ENCODE measurements at places on chromosomes 4 and X. TPM values are rescaled to one million over a fixed set of nuclear protein-coding genes. Genes with fewer than 3 reads are reported as not detected.
A peak's percentile ranks its signal among the peaks of the same experiment; 100 is the strongest.

- peak; percentile 25 for DNase-seq
- peaks cover 33% of the 10 kb centered on the region for H3K4me1 ChIP-seq
- H3K27ac ChIP-seq: no peak overlapping the region
- peak overlapping the region; percentile 97 for H3K4me3 ChIP-seq
- H3K36me3 ChIP-seq: no peaks in the 10 kb centered on the region
- peaks cover 77% of the 10 kb centered on the region for H3K27me3 ChIP-seq
These were observed 112.7 kb downstream of the DHX15 start for GRCh38 chr4:24471486-24472160.

The GYG2 gene
- total RNA-seq: 75.6 TPM

The TEC gene
- total RNA-seq: 0.25 TPM

- H3K27me3 ChIP-seq: no peaks in the 10 kb centered on the region
- DNase-seq: no peak
- H3K4me3 ChIP-seq: no peak overlapping the region
- H3K4me1 ChIP-seq: no peaks in the 10 kb centered on the region
- H3K27ac ChIP-seq: no peak overlapping the region
These were observed 80.7 kb downstream of the EVC start for GRCh38 chr4:5791654-5792053.

- H3K27ac ChIP-seq: no peak overlapping the region
- no peaks in the 10 kb centered on the region for H3K27me3 ChIP-seq
These were observed 74.3 kb downstream of the FRAS1 start for GRCh38 chr4:78131403-78131802.
